ELF-1 (cell line): ENCODE measurements at places on chromosomes 5 and 9.

- DNase-seq, result no peak
Measured at GRCh38 chr5:67672636-67673035, 476.0 kb upstream of the CD180 start.

DNA sequence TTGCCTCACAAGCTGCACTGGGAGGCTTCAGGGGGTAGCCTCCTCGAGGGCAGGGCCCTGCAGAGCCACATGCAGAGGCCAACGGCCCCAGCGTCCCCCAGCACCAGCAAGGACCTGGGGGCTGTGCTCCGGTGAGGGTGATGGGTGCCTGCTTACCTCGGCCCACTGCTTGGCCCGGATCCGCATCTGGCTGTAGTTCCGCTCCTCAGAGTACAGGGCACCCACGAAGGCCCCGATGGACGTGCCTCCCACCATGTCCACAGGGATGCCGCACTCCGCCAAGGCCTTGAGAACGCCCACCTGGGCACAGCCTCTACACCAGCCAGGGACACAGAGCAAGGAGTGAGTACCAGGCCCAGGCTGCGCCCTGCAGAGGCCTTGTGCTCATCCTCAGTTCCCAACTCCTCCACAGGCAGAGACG is 8.0 kb upstream of the NSMF start:
- no peak for DNase-seq

- DNase-seq, result no peak
Measured at GRCh38 chr5:112878760-112879159, 17.7 kb downstream of the SRP19 start.

DNA sequence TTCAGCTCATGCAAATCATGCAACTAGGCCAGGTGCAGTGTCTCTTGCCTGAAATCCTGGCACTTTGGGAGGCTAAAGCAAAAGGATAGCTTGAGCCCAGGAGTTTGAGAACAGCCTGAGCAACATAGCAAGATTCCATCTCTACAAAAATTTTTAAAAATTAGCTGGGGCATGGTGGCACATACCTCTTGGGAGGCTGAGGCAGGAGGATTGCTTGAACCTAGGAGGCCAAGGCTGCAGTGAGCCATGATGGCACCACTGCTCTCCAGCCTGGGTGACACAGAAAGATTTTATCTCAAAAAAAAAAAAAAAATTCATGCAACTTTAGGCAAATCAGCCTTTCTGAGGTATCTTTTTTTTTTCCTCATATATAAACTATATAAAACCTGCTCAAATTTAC is 35.6 kb upstream of the CCNB1 start:
- no peak for DNase-seq

DNA sequence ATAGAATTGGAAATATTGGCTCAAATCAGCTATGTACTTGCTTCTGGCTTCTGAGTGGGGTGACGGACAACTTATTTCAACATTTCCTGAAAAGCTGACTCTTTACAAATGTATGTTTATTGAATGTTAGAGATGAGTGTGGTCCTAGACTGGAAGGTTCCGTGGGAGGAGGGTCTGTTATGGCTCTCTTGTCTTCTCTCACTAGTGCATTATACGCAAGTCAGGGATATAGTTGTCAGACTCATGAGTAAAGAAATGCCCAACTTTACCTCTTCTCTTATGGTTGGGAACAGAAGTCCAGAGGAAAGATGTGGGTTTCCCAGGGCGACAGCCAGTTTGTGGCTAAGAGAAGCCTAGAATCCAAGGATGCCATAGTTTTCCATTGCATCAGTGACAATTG is 839.3 kb upstream of the WWC1 start:
- no peak for DNase-seq

GRCh38 chr5:174832811-174833210 is 108.4 kb downstream of the MSX2 start:
- no peak for DNase-seq

- DNase-seq, result peak; percentile 37
Measured at GRCh38 chr9:126916909-126917308, 2.3 kb downstream of the RALGPS1 start.

- no peak for DNase-seq
Measured at GRCh38 chr9:32940740-32941139, 60.7 kb downstream of the APTX start.

DNA sequence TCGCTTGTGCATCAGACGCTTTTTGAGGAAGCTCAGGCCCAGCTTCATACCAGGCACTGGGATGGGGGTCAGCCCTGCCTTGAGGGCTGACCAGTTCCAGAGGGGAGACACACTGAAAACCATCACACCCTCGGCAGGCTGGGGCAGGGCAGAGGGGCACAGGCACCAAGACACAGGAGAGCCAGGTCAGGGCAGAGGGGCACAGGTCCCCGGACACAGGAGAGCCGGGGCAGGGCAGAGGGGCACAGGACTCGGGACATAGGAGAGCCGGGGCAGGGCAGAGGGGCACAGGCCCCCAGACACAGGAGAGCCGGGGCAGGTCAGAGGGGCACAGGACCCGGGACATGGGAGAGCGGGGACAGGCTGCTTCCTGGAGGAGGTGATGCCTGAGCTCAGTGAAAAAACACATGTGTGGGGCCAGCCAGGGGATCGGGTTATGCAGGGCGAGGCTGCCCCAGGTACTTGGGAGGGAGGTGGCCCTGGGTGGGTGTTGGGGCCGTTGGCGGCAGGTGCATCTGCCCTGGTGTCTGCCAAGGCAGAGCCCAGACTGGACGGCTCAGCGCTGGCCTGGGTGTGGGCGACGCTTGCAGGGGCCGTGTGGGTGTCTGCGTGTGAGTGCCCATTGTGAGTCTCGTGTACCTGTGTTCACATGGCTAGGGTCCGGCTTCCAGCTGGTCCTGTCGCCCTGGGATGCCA is 15.1 kb upstream of the SLC2A6 start:
- DNase-seq, result no peak

GRCh38 chr9:86602715-86603114 is 248.5 kb upstream of the TUT7 start:
- DNase-seq, result peak; percentile 6

DNA sequence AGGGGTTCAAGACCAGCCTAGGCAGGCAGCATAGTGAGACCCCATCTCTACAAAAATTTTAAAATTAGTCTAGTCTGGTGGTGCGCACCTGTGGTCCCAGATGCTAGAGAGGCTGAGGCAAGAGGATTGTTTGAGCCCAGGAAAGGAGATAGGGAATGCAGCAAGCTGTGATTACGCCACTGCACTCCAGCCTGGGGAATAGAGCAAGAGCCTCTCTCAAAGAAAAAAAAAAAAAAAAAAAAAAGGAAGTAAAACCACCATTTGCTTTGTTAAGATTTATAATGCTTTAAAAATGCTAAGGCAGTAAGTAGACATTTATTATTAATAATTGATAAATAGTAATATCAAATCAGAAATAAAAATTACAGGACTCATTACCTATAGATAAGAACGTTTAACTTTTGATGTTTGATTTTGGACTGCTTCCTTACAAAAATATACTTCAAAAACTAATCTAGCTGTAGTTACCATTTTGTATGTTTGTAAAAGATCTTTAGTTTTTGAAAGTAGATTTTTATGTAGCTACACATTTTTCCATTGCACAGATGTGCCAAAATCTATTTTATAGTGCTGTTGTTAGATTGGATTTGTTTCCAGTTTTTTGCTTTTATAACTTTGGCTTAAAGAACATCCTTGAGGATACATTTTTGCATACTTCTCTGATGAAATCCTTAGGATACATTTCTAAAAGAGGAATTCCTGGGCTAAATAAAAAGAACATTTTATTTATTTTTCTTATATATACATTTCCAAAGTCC is 86.4 kb downstream of the INIP start:
- DNase-seq, result no peak

- DNase-seq, result no peak
Measured at GRCh38 chr5:111251921-111252320, 27.7 kb downstream of the CAMK4 start.

- DNase-seq, result no peak
Measured at GRCh38 chr9:71879644-71880174, 31.3 kb downstream of the ABHD17B start.

- DNase-seq, result peak; percentile 91
Measured at GRCh38 chr9:84668196-84669012, 1.1 kb upstream of the NTRK2 start.

DNA sequence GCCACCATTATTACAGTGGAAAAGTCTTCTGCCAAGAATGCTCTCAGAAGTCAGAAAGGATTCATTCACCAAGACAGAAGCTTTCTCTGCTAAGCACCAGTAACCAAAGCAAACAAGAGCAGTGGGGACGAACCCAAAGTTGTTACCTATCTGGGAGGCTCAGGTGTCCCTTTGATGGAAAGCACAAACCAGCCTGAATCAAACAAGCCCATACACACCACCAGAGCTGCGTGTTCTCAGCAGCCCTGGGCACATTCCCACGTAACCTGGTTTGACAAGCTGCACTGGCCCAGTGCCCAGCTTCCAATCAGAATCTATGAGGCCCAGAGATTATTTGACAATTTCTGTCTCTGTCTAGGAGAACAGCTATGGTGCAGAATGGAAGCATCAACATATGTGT is 252.6 kb downstream of the ACTL7B start:
- no peak for DNase-seq

DNA sequence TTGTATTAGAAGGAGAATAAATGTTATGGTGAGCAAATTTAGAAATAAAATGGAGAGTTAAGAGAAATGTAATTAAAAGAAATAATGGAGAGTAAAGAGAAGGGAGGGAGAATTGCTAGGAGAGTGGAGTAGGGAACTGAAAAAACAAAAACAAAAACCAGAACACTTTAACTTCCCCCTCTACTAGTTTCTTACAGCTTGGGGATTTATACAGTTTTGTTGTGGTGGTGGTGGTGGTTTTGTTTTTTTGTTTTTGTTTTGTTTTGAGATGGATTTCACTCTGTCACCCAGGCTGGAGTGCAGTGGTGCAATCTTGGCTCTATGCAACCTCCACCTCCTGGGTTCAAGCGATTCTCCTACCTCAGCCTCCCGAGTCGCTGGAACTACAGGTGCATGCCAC is 322.4 kb downstream of the TMEM167A start:
- DNase-seq, result no peak

DNA sequence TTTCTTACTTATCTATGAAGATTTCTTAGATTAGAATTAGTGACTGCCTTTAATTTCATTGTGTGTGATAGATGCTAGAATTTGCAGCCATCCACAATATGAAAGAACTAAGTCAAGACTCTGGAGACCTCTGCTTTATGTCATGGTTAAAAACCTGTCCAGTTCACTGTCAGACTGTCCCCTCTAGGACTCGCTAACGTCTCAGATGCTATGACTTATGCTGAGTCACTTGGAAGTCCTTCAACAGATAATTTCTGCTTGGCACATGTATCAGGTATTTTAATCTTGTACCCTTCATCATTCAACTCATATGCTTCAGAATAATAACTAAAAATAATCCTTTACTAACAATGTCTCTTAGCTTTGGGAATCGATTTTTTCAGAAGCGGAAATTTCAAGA is 230.5 kb upstream of the DMAC1 start:
- DNase-seq, result no peak

- DNase-seq, result no peak
Measured at GRCh38 chr5:86756839-86757238, 139.1 kb downstream of the COX7C start.

- no peak for DNase-seq
Measured at GRCh38 chr5:79959407-79959806, 31.7 kb downstream of the MTX3 start.
